ENCODE measurements at places on chromosomes 7 and 10. TPM values are rescaled to one million over a fixed set of nuclear protein-coding genes. Genes with fewer than 3 reads are reported as not detected.

CYP3A7 gene
- total RNA-seq = not detected

SPDYE5 gene
- not detected for total RNA-seq

GPER1 gene
- 0.86 TPM for total RNA-seq

EGFR gene
- 0.43 TPM for total RNA-seq

PSD gene
- total RNA-seq = 0.11 TPM

MPP7 gene
- total RNA-seq = 2.8 TPM

GIMAP2 gene
- 33.9 TPM for total RNA-seq

FAM221A gene
- 5.9 TPM for total RNA-seq

CCL26 gene
- not detected for total RNA-seq

PON1 gene
- not detected for total RNA-seq

PROSER2 gene
- total RNA-seq = 4.0 TPM

HMX3 gene
- total RNA-seq = not detected

FGFR2 gene
- total RNA-seq = under 0.01 TPM

FEZF1 gene
- total RNA-seq = not detected

C7orf57 gene
- total RNA-seq = not detected

PSMG3 gene
- 14.8 TPM for total RNA-seq

MCM10 gene
- 2.0 TPM for total RNA-seq

PKD2L1 gene
- total RNA-seq = not detected

ABCB1 gene
- total RNA-seq = 0.26 TPM

WDR37 gene
- total RNA-seq = 14.3 TPM

RAPGEF5 gene
- total RNA-seq = 258 TPM

RABGEF1 gene
- 24.7 TPM for total RNA-seq

GALNT17 gene
- total RNA-seq = not detected

INA gene
- under 0.01 TPM for total RNA-seq

ITIH2 gene
- not detected for total RNA-seq

WNT8B gene
- total RNA-seq = not detected

MARCHF5 gene
- 27.7 TPM for total RNA-seq

TMEM130 gene
- not detected for total RNA-seq

HOXA10 gene
- 1.8 TPM for total RNA-seq

NKX2-3 gene
- total RNA-seq = not detected

TCTN3 gene
- 44.0 TPM for total RNA-seq

SUMF2 gene
- total RNA-seq = 251 TPM

SPDYE2B gene
- not detected for total RNA-seq

RASSF4 gene
- total RNA-seq = 18.0 TPM

CCDC3 gene
- under 0.01 TPM for total RNA-seq

ASAH2 gene
- 0.60 TPM for total RNA-seq

PWWP2B gene
- 10.7 TPM for total RNA-seq

CHAT gene
- total RNA-seq = not detected

HOXA3 gene
- total RNA-seq = 5.4 TPM

LAMTOR4 gene
- 108 TPM for total RNA-seq

TMEM236 gene
- total RNA-seq = 0.43 TPM
